Esophagus mucosa (tissue), 1 donor: ENCODE measurements at places on chromosomes 2 and 18. TPM values are rescaled to one million over a fixed set of nuclear protein-coding genes. Genes with fewer than 3 reads are reported as not detected.

The IL18RAP gene
- total RNA-seq, result 0.64 TPM

DNA sequence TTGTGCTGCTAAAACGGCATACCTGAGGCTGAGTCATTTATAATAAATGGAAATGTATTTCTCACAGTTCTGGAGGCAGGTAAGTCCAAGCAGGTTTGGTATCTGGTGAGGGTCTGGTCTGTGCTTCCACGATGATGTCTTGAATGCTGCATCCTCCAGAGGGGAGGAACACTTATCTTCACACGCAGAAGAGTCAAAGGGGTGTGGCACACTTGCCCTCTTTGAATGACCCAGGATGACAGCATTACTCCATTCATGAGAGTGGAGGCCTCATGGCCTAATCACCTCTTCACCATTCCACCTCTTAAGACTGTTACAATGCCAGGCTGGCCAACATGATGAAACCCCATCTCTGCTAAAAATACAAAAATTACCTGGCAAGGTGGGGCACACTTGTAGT lies 61.0 kb downstream of the NCAPH start:
- no peak for ATAC-seq

- no peak for ATAC-seq
Measured at GRCh38 chr2:59461127-59461526, 1092.3 kb downstream of the BCL11A start.

DNA sequence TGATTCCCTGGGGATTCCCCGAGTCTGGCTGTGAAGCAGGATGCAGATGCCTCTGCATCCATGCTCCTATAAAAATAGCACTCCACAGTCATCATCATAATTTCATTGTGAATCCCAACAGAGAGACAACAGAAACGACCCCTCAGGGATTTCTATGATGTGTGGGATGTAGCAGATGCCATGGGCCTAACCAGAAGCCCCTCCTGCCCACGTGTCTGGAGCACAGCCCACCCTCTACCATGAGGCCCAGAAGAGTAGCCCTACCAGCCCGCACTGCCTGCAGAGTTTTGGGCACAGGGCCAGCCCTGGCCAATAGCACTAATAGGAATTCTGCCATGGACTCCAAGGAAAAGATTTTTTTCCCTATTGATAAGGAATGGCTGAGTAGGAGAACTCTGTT lies 66.6 kb downstream of the GYPC start:
- no peak for ATAC-seq

DNA sequence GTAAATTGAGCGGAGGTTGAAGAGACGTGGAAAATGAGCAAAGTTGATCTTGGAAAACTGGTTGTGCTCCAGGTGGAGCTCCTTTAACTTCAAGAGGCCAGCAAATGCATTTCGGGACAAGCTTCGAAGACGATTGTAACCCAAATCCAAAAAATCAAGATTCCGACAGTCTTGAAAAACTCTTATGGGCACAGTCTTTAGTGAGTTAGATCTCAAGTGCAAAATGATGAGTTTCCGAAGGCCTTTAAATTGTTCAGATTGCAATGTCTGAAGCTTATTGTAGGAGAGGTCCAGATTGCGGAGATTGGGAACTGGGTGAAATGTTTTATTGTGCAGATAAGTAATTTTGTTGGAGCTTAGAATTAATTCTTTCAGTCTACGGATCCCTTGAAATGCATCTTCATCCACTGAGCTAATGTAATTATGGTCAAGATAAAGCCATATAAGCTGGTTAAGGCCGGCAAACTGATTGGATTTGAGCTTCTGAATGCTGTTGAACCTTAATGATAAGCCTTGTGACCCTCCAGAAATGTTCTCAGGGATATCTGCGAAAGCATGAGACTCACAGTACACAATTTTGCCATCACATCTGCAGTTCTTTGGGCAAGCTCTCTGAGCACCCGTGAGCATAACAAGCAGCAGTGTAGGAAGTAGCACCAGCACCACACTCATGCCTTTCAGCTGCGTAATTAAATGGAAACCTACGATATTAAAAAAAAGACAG lies 2.9 kb downstream of the LRRTM4 start:
- no peak for ATAC-seq

DNA sequence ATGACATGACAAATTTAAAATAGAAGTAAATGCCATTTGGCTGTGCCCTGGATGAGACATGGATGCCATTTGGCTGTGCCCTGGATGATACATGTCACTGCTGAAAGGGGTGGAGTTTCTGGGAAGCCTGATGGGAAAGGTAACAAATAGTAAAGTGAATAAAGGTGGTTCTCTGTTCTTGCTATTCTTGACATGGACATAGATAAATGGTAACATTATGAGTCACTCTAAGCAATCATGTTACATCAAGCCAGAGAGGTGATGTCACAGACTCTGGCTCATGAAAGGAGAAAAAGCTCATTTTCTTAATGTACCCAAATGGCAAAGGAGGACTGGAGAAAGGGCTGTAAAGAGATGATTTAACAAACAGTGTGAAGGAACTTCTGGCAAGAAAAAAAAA lies 86.4 kb downstream of the EML6 start:
- ATAC-seq, result peak; percentile 93

DNA sequence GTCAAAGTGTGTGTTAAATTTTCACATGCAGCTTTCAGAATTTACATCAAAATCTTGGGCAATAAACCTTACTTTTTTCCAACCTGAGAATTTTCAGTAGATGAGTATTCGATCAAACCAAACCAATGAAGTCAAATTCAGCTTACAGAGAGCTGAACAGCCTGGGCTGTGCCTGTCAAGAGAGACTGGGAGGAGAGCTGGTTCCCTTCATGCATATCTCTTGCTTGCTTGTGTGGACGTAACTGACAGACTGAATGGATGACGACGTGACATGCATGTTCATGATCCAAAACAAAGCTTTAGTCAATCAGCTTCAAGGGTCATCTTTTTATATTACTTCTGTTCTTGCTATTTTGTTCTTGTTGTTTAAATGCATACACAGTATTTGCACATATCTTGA lies 145.2 kb downstream of the GALNT3 start:
- ATAC-seq, result no peak

GRCh38 chr18:25704494-25704893 lies 352.5 kb upstream of the ZNF521 start:
- ATAC-seq, result no peak

DNA sequence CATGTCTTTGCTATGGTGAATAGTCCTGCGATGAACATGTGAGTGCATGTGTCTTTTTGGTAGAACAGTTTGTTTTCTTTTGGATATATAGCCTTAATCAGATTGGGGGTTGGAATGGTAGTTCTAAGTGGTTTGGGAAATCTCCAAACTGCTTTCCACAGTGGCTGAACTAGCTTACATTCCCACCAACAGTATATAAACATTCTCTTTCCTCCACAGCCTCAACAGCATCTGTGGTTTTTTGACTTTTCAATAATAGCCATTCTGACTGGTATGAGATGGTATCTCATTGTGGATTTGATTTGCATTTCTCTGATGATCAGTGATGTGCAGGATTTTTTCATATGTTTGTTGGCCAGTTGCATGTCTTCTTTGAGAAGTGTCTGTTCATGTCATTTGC lies 112.2 kb upstream of the SESTD1 start:
- ATAC-seq, result no peak

GRCh38 chr2:50449306-50449705 lies 582.6 kb downstream of the NRXN1 start:
- ATAC-seq, result peak; percentile 66

DNA sequence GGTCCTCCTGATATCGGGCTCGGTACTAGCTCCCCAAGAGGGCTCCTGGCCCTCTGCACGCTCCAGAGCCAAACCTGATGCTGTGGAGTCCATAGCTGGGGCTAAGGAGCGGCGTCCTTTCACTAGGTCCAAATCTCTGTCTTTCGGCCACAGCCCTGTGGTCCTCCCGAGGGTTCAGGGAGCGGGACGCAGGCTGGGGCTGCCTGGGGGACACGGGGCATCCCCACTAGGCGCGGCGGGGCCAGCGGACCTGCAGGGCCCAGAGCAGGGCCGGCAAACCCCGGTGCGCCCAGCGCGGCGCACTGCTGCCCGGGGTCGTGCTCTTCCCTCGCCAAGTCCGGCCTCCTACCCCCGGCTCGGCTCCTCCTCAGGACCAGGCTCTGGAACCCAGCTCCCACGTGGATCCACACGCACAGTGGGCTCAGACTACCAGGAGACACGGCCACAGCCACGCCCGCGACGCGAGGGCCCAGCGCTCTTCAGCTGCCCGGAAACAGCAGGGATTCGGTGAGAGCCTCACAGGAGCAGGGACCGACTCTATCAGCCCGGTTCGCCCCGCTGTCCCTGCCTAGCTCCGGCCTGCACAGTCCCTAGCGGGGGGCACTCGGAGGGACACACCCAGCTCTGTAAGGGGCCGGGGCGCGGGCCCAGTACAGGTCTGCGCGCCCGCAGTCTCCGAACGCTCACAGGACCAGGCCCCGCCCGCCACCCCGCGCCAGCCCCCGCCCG lies 593 bp downstream of the ZNF514 start:
- peak; percentile 53 for ATAC-seq
